NCI-H774 (cell line): ENCODE measurements at places on chromosomes 5 and 9.

DNA sequence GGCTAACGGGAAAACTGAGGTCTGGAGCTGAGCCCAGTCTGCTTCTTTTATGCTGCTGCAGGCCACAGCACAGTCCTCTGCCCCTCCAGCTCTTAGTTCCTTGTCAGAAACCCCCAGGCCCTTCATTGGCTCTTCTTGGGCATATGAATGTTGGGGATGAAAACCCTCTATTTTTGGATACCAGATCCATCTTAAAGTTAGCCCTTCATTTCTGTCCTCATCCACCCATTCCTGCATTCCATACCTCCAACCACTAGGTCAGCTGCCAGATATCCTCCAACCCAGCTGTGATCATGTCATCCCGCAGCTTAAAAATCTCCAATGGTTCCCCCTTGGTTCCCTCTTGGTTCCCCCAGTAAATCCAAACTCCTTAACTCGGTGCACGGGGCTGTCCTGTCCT lies 1.8 kb upstream of the SLC25A51 start:
- no peak for DNase-seq

DNA sequence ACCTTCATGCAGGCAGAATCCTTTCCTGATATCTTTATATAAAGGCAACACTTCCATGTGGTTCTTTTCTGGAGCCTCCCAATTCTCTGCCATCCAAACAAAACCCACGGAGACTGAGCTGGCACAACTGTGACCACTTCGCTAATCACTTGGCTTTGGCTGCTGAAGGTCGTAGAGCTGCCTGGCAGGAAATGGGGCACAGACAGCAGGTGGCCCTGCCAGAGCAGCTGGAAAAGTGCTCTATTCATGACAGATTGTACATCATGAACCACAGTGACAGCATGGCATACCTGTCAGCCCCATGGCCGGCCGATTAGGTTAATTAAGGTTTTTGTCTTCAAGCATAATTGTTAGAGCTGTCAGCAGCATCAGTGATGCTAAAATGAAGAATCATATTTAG lies 141.9 kb upstream of the ANKRD55 start:
- DNase-seq: peak; percentile 38

- DNase-seq: no peak
These were observed 40.6 kb downstream of the EFNA5 start for GRCh38 chr5:107630184-107630583.

- no peak for DNase-seq
These were observed 319.6 kb downstream of the DRD1 start for GRCh38 chr5:175124251-175124813.

DNA sequence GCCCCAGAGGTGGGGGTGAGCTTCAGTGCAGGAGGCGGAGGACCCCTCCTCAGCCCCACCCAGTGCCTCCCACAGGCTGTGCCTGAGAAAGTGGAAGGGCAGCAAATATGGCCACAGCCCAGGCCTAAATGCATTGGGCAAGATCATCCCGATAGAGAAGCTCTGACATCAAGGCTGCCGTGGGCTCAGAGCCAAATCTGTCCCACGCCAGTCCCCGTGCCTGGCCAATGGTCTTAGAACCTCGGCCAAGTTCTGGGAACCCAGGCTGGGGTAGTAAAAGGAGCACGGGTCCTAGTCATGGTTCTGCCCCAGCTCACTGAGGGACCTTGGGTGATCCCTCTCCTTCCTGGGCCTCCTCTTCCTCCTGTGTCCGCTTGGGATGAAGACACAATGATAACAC lies 27.7 kb upstream of the TNIP1 start:
- DNase-seq: no peak

DNA sequence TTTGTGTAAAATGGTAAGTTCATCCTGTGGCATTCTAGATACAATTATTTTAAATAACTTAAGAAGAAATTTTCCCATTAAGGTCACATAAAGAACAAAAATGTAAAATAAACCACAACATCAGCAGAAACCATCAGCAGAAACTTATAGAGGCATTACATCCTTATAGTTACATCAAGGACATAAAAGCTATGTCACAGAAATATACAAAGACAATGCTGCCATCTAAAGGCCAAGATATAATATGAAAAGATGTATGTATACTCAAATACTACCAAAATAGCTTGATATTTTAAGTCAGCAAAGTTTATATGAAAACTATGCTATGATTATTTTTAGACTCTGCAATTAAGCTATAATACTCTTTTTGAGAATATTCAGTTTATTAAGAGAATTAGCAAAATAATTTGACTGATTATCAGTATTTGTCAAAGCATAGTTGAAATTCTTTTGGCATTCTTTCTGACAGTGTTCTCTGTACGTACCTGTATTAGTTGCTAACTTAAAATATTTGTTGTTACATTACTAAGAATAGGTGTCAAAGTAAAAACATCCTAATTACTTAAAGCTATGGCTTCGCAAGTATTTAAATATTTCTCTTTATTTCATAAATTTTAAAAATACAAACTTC lies 36.2 kb downstream of the FBXL17 start:
- DNase-seq: no peak

DNA sequence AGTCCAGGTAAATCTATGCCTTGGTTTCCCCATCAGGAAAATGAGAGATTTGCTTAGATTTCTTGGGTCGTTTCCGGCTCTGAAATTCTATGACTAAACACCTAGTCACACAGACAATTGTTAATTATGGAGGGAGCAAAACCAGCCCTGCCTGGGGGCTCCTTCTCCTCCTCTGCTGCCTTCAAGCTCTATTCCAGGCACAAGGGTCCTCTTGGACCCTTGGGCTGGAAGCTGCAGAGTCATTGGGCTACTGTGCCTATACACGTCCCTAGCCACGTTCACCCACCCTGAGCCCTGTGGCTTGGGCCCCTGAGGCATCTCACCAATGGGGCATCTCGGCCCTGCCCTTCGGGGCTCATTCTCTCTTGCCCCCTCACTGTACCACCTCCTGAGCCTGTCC lies 73.8 kb upstream of the TBC1D2 start:
- no peak for DNase-seq

GRCh38 chr9:31736581-31737179 lies 647.8 kb upstream of the ACO1 start:
- no peak for DNase-seq

GRCh38 chr9:99592834-99593574 lies 228.7 kb upstream of the NR4A3 start:
- peak; percentile 1 for DNase-seq

DNA sequence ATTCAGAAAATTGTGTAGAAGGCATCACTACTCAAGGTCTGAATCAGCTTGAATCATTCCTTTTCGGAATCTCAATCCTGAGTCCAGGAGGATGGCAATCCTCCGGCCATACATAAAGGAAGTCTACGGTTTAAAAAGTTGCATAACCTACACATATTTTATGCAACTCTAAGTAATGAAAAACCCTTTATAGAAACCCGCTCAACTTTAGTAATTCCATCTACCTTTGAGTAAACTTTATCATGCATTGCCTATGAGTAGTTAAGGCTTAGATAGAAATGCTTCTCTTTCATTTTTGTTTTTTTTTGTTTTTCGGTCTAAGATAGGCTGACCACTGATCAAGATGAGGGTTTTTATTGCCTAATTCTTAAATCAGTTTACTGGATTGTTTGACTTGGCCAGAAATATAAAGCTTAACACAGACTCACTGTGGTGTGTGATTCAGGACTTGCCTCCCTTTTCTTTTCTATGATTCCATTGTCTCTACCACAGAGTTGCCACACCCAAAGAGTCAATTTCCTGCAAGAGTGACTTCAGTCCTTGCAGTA lies 85.0 kb downstream of the LURAP1L start:
- no peak for DNase-seq

DNA sequence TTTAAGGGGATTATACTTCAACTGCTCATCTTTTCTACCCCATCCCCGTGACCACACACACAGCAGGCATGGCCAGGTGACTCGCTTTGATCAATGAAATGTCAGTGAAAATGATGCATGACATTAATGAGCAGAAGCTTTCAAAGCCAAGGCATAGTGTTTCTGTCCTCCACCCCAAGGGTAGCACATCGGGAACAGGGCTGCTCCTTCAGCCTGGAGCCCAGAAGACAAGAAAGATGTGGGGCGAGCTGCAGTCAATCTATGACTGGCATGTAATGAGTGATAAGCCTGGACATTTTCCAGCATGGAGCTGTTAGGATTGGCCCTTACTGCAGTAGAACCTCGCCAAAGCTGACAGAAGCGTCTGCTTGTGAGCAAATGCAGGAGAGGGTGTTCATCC lies 122.6 kb upstream of the IRX2 start:
- DNase-seq: no peak

DNA sequence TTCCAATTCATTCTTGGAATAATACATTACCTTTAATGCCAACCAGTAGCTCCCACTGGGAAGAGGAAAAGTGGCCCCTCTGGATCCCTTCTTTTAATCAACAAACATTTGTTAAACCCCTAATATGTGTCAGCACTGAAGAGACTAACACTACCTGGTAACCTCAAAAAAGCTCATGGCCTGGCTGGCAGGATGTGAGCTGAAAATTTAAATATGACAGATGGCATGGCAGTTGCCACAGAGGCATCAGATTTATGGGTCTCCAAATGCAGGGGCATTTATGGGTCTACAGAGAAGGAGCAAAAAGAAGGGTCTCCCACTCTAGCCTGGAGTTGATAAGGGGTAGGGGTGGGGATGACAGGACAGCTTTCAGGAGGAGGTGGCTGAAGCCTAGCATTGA lies 12.5 kb downstream of the DNAH5 start:
- DNase-seq: no peak

GRCh38 chr5:82111191-82111590 lies 139.4 kb downstream of the ATG10 start:
- no peak for DNase-seq

DNA sequence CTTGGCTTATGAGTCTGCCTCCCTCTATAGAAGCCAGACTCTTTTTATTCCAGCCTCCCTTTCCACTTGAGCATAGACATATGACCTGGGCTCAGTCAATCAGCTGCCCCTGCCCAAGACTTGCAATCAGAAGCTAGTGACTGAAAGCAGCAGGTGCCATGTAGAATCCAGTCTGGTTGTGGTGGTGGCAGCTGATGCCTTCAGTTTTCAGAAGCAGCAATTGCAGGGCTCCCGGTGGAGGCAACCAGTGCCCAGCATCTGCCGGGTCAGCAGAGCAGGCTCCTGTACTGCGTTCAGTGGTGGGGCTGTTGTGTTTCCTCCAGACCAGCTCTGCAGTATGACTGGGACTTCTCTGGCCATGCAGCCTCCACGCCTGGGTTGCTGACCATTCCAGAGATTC lies 53.9 kb upstream of the PALM2AKAP2 start:
- DNase-seq: no peak

DNA sequence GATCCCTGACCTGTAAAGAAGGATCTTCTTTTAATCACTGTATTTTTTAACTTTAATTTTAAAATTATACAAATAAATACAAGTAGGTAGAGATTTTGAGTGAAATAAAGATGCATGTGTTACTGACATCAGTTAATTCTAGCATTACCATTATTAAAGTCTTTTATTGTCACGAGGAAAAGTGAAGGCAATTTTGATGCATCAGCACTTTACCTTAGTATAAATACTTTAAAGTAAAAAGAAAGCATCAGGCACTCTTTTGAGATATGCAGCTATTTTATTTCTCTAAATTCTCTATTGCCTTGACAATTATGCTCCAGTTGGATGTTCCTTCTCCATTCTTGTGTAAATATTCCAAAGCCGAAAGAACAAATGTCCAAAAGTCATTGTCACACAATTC lies 4.6 kb downstream of the HTR1A start:
- DNase-seq: no peak

GRCh38 chr9:130137641-130138081 lies 34.5 kb upstream of the NCS1 start:
- no peak for DNase-seq

- no peak for DNase-seq
These were observed 17.5 kb upstream of the IQGAP2 start for GRCh38 chr5:76385540-76385939.

DNA sequence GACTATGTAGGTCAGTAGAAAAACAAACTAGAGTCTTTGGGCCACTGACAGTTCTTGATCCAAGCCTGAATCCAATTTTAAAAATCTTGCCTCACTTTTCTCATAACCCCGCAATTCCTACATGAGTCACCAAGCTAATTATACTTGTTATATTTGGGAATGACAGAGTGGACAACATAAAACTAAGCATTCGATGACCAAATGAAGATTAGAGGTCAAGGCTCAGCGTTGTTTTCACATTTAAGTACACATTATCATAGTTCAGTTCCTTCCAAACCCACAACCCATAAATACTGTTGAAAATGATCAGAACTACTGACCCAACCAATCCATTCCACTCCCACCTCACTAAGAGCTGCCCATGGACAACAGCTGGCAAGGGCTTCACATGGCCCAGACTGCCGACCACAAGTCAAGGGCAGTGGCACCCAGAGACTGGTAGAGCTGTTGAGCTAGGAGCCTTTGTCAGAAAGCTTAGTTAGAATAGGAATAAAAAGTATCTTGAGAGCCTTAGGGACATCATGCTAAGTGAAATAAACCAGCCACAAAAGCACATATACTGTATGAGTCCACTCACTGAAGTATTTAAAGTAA lies 64.2 kb downstream of the MYO10 start:
- DNase-seq: no peak

- DNase-seq: no peak
These were observed 58.8 kb upstream of the DHFR start for GRCh38 chr5:80713631-80714030.

- DNase-seq: no peak
These were observed 21.6 kb upstream of the ANGPTL2 start for GRCh38 chr9:127143920-127144465.

DNA sequence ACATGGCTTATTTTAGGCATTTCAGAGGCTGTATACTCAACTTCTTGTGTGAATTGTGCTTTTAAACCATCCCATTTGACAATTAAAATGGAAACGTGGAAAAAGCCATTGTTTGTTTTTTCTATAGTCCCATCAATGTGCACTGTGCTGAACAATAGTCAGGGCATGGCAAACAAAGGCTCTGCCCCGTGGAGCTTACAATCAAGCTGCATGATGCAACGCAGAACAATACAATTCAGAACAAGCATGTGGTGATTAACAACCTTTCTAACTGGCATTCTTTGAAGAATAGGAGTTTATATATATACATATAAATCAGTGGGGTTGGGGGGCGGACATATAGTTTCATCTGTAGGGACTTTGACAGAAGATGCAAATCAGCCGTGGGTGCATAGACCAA lies 2125.4 kb upstream of the WWC1 start:
- peak; percentile 52 for DNase-seq

DNA sequence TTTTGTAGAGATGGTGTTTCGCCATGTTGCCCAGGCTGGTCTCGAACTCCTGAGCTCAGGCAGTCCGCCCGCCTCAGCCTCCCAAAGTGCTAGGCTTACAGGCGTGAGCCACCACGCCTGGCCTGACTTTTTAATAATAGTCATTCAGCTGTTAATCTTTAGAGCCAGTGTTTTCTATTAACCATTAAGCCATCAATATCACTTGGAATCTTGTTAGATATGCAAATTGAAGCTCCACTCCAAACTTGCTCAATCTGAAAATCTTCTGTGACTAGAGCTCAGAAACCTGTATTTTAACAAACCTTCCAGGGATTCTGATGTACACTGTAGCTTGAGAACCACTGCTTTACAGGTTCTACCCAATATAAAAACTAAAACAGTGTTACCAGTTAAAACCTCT lies 113.5 kb downstream of the CDC42SE2 start:
- no peak for DNase-seq

- no peak for DNase-seq
These were observed 82.6 kb downstream of the GALNT10 start for GRCh38 chr5:154273028-154273617.

GRCh38 chr9:93473411-93473810 lies 20.0 kb upstream of the FAM120AOS start:
- DNase-seq: no peak

GRCh38 chr9:121674952-121675351 lies 23.5 kb downstream of the DAB2IP start:
- no peak for DNase-seq
